ENCODE measurements at places on chromosomes 4 and X.

DNA sequence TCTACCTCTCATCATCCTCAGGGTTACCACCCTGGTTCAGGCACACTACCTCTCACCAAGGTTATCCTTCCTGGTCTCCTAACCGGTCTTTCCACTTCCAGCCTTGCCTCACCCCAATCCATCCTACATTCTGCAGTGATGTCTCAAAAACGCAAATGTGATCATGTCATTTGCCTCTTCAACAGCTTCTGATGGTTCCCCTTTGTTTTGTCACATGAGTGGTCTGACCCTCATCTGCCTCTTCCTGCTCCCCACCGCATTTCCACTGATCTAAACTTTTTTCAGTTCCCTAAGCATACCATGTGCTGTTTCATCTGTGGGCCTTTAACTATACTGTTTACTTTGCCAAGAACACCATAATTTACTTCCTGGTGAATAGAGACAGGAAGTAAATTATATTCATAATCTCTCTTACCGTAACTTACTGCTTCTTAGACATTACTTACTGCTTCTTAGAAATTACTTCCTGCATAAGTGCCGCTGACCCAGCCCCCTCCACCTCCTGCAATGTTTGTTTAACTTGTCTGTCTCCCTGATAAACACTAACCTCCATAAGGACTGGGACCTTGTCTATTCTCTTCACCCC lies 27.1 kb upstream of the NSUN7 start:
- DNase-seq: no peak

GRCh38 chrX:3526071-3526470 lies 179.6 kb upstream of the MXRA5 start:
- no peak for DNase-seq

- no peak for DNase-seq
These were observed 5.4 kb downstream of the AKAP17A start for GRCh38 chrX:1596676-1597344.

DNA sequence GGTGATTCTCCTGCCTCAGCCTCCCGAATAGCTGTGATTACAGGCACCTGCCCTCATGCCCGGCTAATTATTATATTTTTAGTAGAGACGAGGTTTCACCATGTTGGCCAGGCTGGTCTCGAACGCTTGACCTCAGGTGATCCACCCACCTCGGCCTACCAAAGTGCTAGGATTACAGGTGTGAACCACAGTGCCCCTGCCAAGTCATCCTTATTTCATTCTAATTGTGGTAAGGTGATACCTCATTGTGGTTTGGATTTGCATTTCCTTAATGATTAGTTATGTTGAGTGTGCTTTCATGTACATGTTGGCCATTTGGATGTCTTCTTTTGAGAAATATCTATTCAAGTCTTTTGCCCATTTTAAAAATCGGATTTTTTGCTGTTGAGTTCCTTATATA lies 93.0 kb downstream of the USP9X start:
- DNase-seq: no peak

DNA sequence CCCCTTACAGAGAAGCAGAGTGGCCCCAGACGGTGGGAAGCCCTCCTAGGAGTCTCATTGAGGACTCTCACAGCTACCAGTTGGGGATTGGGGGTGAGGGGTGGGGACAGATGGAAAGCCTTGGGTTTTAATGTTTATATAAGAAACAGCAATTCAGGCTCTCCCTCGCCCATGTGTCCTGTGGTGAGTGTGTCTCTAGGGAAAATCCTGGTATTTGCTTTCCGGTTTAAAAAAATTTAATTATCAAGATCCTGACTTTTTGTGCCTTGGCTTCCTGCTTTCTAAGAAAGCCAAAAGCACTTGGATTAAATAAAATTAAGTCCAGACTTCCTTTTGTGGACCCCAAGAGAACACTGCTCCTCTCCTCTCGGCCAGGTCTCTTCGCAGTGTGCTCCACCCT lies 93.8 kb downstream of the SOWAHB start:
- no peak for DNase-seq

All from NCI-H1417 treated with DMSO at 0.1 percent for 48 hours (cell line).